ENCODE measurements at places on chromosomes 12 and 14.

DNA sequence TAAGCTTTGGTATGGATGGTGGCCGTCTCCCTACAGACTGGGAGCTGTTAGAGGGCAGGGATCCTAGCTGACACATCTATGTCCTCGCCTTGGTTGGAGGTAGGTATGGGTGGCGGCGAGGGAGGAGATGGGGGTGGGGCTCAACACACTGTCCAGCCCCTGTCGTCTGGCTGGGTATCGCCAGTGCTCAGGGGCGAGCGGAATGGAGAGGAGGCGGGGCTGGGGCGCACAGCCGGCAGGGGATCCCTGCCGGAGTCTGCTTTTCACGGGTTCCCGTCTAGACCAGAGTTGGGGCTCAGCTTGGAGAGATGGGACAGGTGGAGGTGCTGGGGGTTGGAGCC is 16.1 kb downstream of the TAMALIN start:
- peak; percentile 36 for DNase-seq

DNA sequence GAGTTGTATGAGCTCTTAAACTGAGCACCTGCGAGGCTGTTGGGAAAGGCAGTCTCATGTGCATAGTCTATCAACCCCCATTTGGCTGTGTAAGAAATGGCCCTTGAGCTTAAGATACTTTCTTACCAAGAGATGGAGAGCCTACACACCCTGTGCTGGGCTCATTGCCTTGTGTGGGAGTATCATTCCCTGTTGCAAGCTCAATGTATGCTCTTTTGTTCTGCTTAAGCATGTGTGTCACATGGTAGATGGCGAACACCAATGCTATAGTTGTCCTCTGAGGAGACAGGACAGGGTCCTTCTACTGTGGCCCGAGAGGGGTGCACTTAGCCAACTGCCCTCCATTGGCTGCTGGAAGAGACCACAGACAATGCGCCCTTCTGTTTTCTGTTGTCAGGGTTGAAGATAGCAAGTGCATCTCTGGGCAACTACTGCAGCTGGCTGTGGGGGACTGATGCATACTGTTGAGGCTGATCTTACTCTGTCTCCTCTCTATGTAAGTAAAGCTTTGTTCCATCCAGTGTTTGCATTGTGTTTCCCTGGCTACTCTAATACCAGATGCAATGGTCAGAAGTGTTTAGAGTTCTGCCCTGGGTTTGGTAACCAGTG is 79.5 kb downstream of the PTPRB start:
- peak; percentile 52 for DNase-seq

- DNase-seq = peak; percentile 34
These were observed 33.8 kb upstream of the VWF start for GRCh38 chr12:6158255-6158654.

GRCh38 chr14:67738740-67739504 is 37.2 kb downstream of the RDH12 start:
- DNase-seq = peak; percentile 94

GRCh38 chr14:64733899-64734298 is 29.7 kb downstream of the PLEKHG3 start:
- DNase-seq = no peak

GRCh38 chr12:58710901-58711300 is 209.4 kb downstream of the LRIG3 start:
- no peak for DNase-seq

GRCh38 chr12:120710031-120710804 is at the start of gene UNC119B:
TSS of gene UNC119B (plus strand) at chr12:120710458. CDS start at chr12:120710475, 17 bp downstream.
- DNase-seq = no peak

GRCh38 chr12:2960996-2961616 is 1.9 kb downstream of the TEAD4 start:
- DNase-seq = no peak

DNA sequence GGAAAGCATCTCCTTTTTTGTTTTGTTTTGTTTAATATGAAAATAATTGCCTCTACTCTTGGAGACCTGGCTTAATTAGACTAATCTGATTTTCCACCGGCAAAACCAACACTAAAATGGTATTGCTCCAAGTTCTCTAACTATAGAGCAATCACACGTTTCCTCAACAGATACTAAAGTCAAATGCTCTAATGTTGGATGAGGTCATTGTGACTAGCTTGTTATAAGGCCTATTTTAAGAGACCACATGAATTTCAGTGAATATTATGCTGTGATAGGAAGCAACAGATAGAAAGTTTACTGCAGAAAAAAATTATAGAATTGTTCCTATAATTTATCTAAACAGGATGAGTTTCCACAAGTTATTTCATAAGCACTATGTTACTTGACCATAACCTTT is 3.3 kb upstream of the CCDC196 start:
- no peak for DNase-seq

DNA sequence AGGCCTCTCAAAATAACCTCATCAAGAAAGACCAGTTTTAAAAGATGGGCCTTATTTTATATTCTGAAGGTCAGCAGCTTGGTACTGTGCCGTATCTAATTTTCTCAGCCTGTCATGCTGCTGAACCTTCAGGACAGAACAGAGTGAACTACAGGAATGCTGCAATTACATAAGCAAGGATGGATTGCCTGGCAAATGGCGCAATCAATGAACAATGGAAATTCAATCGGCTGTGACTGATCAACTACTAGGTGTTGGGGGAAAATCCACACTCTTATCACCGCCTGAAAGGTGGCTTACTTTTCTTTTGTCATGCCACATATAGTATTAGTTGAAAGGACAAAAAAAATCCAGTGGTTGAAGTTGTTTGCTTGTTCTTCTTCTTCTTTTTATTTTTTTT is 8.5 kb downstream of the ACSS3 start:
- peak; percentile 89 for DNase-seq

DNA sequence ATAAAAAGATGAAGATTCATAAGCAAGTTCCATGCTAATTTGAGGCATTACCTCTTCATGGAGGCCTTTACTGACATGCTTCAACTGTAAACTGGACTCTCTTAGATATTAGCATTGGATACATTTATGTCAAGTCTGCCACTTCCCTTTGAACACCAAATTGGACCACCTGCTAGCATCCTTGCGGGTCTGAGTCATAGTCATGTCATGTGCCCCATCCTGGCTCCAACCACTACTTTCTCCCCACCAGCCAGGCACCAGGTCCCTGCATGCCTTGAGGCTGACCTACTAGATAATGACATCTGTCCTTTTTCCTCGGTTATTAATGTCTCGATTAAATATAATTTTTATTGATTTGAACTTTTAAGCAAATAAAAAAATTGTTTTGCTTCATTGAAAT is 32.9 kb upstream of the EEA1 start:
- DNase-seq = no peak

GRCh38 chr12:67331123-67331522 is 62.0 kb downstream of the CAND1 start:
- no peak for DNase-seq

GRCh38 chr12:122124370-122124769 is 45.8 kb downstream of the MLXIP start:
- no peak for DNase-seq

DNA sequence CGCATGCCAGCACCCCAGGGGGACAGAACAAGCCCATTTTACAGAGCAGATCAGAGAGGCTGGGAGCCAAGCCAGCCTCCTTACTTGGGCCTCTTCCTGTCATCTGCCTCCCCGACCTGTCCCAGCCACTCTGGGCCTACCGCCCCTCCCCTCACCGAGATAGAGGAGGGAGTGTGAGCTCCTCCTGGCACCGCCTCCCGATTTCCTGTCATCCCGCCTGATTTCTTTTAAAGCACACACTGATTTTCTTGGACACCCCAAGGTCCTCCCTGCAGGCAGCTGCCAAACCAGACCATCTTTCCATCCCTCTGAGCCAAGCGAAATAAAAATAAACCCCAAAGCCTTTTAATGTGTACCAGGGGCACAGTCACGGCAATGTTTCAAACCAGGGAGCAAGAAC is 108.4 kb downstream of the RFLNA start:
- no peak for DNase-seq

- no peak for DNase-seq
These were observed 10.6 kb upstream of the KITLG start for GRCh38 chr12:88590851-88591250.

GRCh38 chr12:119869720-119870119 is 7.4 kb downstream of the CIT start:
- no peak for DNase-seq

GRCh38 chr12:59149995-59150642 is 229.8 kb upstream of the LRIG3 start:
- peak; percentile 77 for DNase-seq

DNA sequence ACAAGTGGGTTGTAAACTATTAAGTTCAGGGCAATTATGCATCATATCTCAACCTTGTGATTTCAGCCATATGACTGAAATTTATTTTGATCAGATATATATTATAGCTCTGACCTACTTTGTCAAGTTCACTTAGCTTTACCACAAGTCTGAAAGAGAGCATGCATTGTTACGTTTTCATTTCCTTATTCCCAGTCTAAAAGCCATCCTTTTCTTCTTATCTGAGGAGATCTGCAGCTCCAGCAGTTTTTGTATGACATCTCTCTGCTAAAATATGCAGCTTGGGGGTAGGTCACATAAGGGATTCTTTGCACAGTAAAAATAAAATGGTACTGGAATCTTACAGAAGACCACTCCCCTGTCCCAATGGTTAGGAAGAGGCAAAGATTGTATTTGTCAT is 1682.8 kb upstream of the FLRT2 start:
- no peak for DNase-seq

DNA sequence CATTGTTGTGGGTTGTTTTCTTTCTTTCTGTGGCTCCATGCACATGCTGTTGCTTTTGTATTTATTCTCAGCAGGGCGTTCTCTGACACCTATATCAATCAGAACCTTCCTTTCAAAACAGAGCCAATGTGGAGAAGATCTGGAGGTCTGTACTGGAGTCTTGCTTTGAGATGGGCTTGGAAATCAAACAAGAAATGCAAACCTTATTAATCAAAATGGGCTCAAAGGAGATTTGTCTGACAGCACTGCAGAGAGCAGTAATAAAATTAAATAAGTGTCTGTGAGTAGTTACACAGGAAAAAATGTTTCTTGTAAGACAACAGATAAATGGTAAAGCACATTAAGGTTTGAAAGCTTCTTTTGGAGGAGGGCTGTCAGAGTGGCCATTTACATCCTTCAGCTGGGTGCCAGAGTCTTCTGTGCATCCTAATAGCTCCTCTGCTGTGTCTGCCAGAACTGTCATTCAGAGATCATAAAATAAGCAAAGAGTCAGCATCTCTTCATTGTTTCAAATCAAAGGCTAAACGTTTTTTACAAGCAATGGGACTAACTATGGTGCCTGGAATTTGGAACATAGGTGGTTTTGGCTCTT is 414.3 kb downstream of the NAV3 start:
- no peak for DNase-seq

- DNase-seq = no peak
These were observed 4.2 kb downstream of the CCDC60 start for GRCh38 chr12:119338593-119339363.

- no peak for DNase-seq
These were observed 79.1 kb downstream of the KCNK13 start for GRCh38 chr14:90140956-90141316.

DNA sequence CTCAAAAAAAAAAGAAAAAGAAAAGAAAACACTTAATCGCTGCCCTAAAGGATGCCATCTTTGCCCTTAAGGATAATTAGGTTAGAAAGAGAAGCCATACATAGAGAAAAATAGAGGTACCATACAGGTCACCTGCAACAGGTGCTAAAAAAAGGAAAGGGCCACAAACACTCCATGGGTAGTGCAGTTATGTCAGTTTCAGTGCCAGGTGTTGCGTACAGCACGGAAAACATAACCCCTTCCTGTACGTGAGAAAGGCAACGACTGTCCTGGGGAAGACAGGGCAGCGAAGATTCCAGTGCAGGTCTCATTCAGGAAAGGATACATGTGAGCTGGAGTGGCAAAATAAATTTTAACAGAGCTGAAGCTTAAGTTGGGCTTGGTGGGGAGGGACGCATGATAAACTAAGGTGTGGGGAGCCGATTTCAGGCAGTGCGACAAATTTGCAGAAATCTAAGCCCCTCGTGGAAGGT is 553 bp upstream of the DAZAP2 start:
- DNase-seq = no peak

DNA sequence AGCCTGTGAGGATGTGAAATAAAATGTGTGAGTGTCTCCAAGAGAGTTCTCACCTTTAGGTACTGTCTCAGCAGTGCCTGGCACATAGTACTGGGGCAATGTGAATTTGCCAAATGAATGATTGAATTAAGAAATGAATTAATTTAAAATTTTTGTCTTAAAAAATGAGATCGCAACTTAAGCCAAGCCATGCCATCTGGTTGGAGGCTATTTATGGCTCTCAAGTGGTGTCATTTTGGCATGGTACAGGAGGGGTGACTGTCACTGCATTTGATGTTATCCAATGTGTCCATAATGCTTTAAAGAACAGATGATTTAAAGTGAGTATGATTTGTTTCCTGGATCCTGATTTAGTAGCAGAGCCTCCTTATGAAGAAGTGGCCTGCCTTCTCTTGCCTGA is 80.3 kb downstream of the SRGAP1 start:
- DNase-seq = no peak

- no peak for DNase-seq
These were observed 1290.1 kb downstream of the AACS start for GRCh38 chr12:126355346-126355745.

- DNase-seq = no peak
These were observed 85.5 kb downstream of the TESC start for GRCh38 chr12:117013726-117014125.

DNA sequence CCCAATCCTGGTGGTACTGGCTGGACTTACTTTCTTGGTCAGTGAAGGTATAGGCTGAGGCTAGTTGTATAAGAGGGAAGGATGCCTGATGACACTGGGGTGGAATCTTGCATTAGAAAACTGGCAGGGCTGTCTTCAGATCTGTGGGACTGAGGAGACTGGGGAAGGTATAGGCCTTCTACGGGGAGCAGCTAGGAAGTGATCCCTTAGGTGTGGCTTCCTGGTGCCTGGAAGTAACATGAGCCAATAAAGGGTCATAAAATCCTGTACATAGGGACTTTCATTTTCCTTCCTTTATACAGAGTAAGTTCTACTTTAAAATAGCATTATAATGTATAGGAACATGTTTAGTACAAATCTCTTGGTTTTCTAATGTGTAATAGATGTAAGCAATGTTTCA is 716.8 kb downstream of the LRFN5 start:
- no peak for DNase-seq

GRCh38 chr14:22394616-22395015 is 194.4 kb downstream of the DAD1 start:
- no peak for DNase-seq

- DNase-seq = peak; percentile 43
These were observed 41.3 kb downstream of the MED13L start for GRCh38 chr12:116236148-116236731.

- DNase-seq = no peak
These were observed 62.6 kb upstream of the IGF1 start for GRCh38 chr12:102542816-102543440.

GRCh38 chr14:20757965-20758364 is 10.2 kb upstream of the EDDM3B start:
- no peak for DNase-seq

DNA sequence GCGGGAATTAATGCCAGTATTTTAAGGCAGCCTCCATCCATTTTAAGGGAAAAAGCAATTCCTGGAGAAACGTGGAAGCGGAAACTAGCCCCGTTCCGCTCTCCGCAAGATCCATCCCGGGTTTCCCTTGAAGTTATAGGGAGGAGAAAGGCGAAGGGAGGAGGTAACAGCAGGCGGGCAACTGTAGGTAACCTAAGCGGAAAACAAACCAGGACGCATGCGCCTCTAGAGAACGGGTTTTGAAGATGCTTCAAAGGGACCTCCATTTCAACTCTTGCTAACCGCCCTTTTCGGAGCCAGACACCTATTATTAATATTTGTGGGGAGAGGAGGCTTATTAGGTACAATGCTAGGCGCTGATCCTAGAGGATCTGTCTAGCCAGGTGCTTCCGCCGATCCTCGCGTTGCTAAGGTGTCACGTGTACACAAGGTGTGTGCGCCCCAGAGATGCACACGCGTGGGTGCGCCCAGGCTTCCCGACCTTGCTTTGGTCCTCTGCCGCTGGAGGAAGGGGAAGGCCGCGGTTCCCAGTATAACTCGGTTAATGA is 6.2 kb downstream of the TBX5 start:
- DNase-seq = no peak

Data from HepG2 (cell line).